Trophoblast cell (in vitro differentiated cells and primary cell): ENCODE measurements at places on chromosomes 1 and 21.

GRCh38 chr1:184643661-184644060 is 111.0 kb downstream of the EDEM3 start:
- no peaks in the 10 kb centered on the region for H3K36me3 ChIP-seq
- no peaks in the 10 kb centered on the region for H3K27me3 ChIP-seq
- peaks cover 2% of the 10 kb centered on the region for H3K4me1 ChIP-seq
- no peak for DNase-seq

DNA sequence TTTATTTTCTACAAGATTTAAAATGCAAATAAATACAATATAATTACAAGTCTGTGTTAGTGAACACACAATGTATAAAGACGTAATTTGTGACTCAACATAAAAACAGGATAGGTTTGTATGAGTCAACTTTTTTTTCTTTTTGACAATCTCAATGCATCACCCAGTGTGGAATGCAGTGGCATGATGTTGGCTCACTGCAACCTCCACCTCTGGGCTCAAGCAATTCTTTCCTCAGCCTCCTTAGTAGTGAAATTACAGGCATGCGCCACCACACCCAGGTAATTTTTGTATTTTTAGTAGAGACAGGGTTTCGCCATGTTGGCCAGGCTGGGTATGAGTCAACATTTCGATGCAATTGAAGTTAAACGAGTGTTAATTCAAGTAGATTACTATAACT is 5.9 kb upstream of the SPRR2E start:
- no peaks in the 10 kb centered on the region for H3K27me3 ChIP-seq
- peak; percentile 85 for DNase-seq

GRCh38 chr21:35512346-35512745 is 463.2 kb upstream of the RUNX1 start:
- H3K27me3 ChIP-seq, result no peaks in the 10 kb centered on the region
- H3K4me1 ChIP-seq, result no peaks in the 10 kb centered on the region
- no peak overlapping the region for H3K27ac ChIP-seq
- no peak overlapping the region for H3K4me3 ChIP-seq
- DNase-seq, result no peak

- no peak overlapping the region for H3K4me3 ChIP-seq
- H3K27ac ChIP-seq, result no peak overlapping the region
- H3K27me3 ChIP-seq, result no peaks in the 10 kb centered on the region
Observed at GRCh38 chr1:114302821-114303220, 149.2 kb upstream of the SYT6 start.

- peaks cover 9% of the 10 kb centered on the region for H3K4me1 ChIP-seq
- no peaks in the 10 kb centered on the region for H3K36me3 ChIP-seq
- DNase-seq, result no peak
- H3K27me3 ChIP-seq, result no peaks in the 10 kb centered on the region
Observed at GRCh38 chr1:25026730-25027450, 96.8 kb upstream of the RUNX3 start.

- peaks cover 2% of the 10 kb centered on the region for H3K36me3 ChIP-seq
- peak within 1 kb of the TSS; percentile 77 for H3K4me3 ChIP-seq
- no peaks in the 10 kb centered on the region for H3K27me3 ChIP-seq
- peak within 1 kb of the TSS; percentile 30 for H3K27ac ChIP-seq
Observed at GRCh38 chr1:40449684-40450494, at the start of gene ZFP69B. Gene ZFP69B (plus strand): TSS chr1:40450476. CDS start chr1:40450962, 486 bp downstream.

GRCh38 chr1:2446861-2447260 is 29.2 kb upstream of the PLCH2 start:
- H3K4me1 ChIP-seq, result no peaks in the 10 kb centered on the region
- no peak for DNase-seq
- peaks cover 18% of the 10 kb centered on the region for H3K27me3 ChIP-seq
- no peak overlapping the region for H3K4me3 ChIP-seq
- H3K36me3 ChIP-seq, result no peaks in the 10 kb centered on the region
- no peak overlapping the region for H3K27ac ChIP-seq

DNA sequence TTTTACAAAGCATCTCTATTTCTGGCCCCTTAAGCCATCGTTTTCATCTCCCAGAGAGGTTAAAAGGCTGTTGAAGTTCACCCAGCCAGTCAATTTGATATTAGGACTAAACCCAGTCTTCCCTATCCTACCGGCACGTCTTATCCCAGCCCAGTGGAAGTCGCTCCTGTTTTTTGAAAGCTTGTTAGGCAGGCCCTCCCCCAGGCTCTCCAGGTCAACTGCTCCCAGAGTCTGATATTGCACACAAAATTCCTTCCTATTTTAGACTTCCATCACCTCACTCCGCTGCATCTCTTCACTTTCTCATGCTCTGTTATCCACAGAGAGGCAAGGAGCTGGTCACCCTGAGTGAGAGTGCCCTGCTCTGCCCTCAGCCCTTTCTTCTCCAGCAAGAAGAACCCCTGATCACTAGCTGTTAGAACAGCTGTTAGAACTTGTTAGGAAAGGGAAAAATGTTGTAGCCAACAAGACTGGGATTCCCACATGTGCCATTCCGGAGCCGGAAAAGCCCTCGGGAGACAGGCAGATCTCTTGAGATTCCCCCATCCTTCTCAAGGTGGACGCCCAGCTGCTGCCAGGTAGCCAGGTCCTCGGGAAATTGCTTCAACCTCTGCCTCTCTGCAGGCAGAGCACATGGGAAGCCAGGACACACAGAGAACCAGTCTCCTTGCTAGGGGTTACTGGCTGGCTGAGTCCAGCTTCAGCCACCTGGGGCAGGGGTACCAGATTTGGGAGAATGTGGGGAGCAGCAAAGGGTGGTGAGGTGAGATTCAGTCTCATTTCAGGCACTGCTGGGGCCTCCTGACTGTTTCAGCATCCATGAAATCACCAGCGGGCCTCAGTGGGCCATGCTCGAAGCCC is 25.7 kb downstream of the PLXNA2 start:
- no peak for DNase-seq
- H3K27ac ChIP-seq, result peak overlapping the region; percentile 94
- peaks cover 76% of the 10 kb centered on the region for H3K4me1 ChIP-seq
- peaks cover 28% of the 10 kb centered on the region for H3K36me3 ChIP-seq

- H3K27ac ChIP-seq, result no peak overlapping the region
- H3K36me3 ChIP-seq, result no peaks in the 10 kb centered on the region
- no peak overlapping the region for H3K4me3 ChIP-seq
- H3K27me3 ChIP-seq, result no peaks in the 10 kb centered on the region
Observed at GRCh38 chr1:78722947-78723346, 73.3 kb downstream of the IFI44 start.

- no peaks in the 10 kb centered on the region for H3K36me3 ChIP-seq
- no peak overlapping the region for H3K4me3 ChIP-seq
- H3K27me3 ChIP-seq, result no peaks in the 10 kb centered on the region
- no peaks in the 10 kb centered on the region for H3K4me1 ChIP-seq
Observed at GRCh38 chr1:66333466-66334199, 200.3 kb upstream of the SGIP1 start.

- H3K4me1 ChIP-seq, result no peaks in the 10 kb centered on the region
- no peaks in the 10 kb centered on the region for H3K27me3 ChIP-seq
- DNase-seq, result no peak
- no peak overlapping the region for H3K4me3 ChIP-seq
- H3K36me3 ChIP-seq, result no peaks in the 10 kb centered on the region
Observed at GRCh38 chr1:208782186-208782585, 538.0 kb upstream of the PLXNA2 start.

GRCh38 chr1:161166669-161167548 is 683 bp downstream of the PPOX start:
- H3K27ac ChIP-seq, result peak overlapping the region; percentile 7
- peaks cover 8% of the 10 kb centered on the region for H3K4me1 ChIP-seq
- no peaks in the 10 kb centered on the region for H3K27me3 ChIP-seq
- peak overlapping the region; percentile 85 for H3K4me3 ChIP-seq

DNA sequence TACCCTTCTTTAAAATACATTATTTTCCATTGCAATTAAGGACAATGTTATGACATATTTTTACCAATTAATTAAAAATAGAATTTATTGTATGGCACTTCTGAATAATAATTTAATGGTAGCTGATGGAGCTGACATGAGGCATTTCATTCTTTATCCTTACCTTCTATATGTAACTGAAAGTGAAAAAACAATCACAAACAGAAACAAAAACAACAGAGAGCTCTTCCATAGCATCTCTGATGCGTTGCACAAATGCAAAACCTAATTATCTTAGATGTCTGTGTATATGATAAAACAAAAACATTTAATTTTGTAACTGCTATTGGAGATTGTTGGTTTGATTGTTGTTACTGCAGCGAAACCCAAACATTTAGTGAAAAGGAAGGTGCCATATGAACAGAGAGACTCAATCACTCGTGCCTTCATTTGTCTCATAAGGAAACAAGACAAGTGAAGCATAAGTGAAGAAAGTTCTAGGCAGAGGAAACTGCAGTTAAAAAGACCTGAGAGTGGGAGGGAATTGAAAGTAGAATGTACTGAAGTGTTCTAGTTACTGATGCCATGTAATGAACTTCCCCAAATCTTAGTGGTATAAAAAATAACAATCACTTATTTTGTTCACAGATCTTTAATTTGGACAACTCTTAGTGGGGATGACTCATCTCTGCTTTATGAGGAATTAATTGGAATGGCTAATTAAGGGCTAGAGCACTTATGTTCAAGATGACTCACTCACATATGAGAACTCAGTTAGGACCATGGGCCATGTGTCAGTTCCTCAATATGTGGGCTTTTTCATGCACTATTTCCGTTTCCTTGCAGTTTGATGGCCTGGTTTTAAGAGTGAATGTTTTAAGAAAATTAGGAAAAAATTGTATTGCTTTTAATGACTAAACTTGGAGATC is 245.0 kb upstream of the OLFM3 start:
- no peak overlapping the region for H3K27ac ChIP-seq
- H3K36me3 ChIP-seq, result no peaks in the 10 kb centered on the region
- H3K4me3 ChIP-seq, result no peak overlapping the region

GRCh38 chr1:41742219-41742618 is 176.5 kb downstream of the HIVEP3 start:
- H3K27ac ChIP-seq, result no peak overlapping the region
- H3K4me1 ChIP-seq, result no peaks in the 10 kb centered on the region
- no peak for DNase-seq
- H3K4me3 ChIP-seq, result no peak overlapping the region
- no peaks in the 10 kb centered on the region for H3K27me3 ChIP-seq
- no peaks in the 10 kb centered on the region for H3K36me3 ChIP-seq

DNA sequence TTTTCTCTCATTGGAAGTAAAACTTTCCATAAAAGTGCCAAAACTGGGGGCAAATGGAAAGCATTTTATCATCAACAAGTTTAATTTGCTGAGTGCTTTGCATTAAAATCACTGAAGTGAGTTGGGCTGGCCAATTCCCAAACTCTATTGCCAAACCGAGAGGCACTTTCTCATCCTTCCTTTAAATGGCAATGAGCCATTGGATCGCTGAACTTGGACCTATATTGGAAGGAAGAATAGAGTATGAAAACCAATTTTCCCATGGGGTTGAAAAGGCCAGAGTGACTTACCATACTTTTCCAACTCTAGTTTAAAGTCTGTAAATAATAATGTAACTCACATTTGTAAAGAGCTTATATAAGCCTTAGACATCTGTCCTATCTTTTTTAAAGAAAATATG is 189.1 kb upstream of the C1orf87 start:
- no peaks in the 10 kb centered on the region for H3K36me3 ChIP-seq
- H3K4me1 ChIP-seq, result no peaks in the 10 kb centered on the region
- no peak overlapping the region for H3K27ac ChIP-seq

DNA sequence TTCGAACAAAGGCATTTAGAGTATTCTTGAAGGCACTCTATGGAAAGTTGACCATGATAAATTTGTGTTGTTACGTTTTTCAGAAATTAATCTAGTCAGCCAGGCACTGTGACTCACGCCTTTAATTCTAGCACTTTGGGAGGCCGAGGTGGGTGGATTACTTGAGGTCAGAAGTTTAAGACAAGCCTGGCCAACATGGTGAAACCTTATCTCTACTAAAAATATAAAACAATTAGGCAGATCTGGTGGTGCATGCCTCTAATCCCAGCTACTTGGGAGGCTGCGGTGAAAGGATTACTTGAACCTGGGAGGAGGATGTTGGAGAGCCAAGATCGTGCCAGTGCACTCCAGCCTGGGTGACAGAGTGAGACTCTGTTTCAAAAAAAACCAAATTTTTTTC is 130.6 kb upstream of the BRINP3 start:
- DNase-seq, result no peak
- no peaks in the 10 kb centered on the region for H3K36me3 ChIP-seq
- H3K4me1 ChIP-seq, result no peaks in the 10 kb centered on the region
- no peak overlapping the region for H3K27ac ChIP-seq

- DNase-seq, result no peak
- no peaks in the 10 kb centered on the region for H3K36me3 ChIP-seq
- H3K4me3 ChIP-seq, result no peak overlapping the region
- H3K27ac ChIP-seq, result no peak overlapping the region
Observed at GRCh38 chr1:94737124-94737998, 82.8 kb upstream of the SLC44A3 start.

- no peaks in the 10 kb centered on the region for H3K36me3 ChIP-seq
- no peaks in the 10 kb centered on the region for H3K4me1 ChIP-seq
- no peak overlapping the region for H3K27ac ChIP-seq
- no peak overlapping the region for H3K4me3 ChIP-seq
- no peaks in the 10 kb centered on the region for H3K27me3 ChIP-seq
Observed at GRCh38 chr1:39091845-39092645, 65.9 kb downstream of the NDUFS5 start.

GRCh38 chr1:67316918-67317317 is 9.2 kb downstream of the IL12RB2 start:
- no peaks in the 10 kb centered on the region for H3K4me1 ChIP-seq
- H3K27me3 ChIP-seq, result no peaks in the 10 kb centered on the region
- DNase-seq, result no peak
- H3K4me3 ChIP-seq, result no peak overlapping the region
- H3K27ac ChIP-seq, result no peak overlapping the region

GRCh38 chr1:86381223-86381622 is 14.9 kb downstream of the ODF2L start:
- DNase-seq, result no peak
- no peaks in the 10 kb centered on the region for H3K4me1 ChIP-seq
- no peak overlapping the region for H3K4me3 ChIP-seq
- H3K27me3 ChIP-seq, result no peaks in the 10 kb centered on the region
- no peak overlapping the region for H3K27ac ChIP-seq

GRCh38 chr1:31241321-31241720 is 1.6 kb upstream of the NKAIN1 start:
- H3K4me3 ChIP-seq, result no peak overlapping the region
- H3K27ac ChIP-seq, result no peak overlapping the region
- peaks cover 13% of the 10 kb centered on the region for H3K4me1 ChIP-seq

GRCh38 chr21:41765973-41766882 is 624 bp downstream of the RIPK4 start:
- DNase-seq, result no peak
- peak overlapping the region; percentile 85 for H3K4me3 ChIP-seq
- peaks cover 14% of the 10 kb centered on the region for H3K27me3 ChIP-seq
- peaks cover 39% of the 10 kb centered on the region for H3K4me1 ChIP-seq
- H3K36me3 ChIP-seq, result no peaks in the 10 kb centered on the region

GRCh38 chr1:164051782-164052181 is 507.2 kb upstream of the PBX1 start:
- no peaks in the 10 kb centered on the region for H3K36me3 ChIP-seq
- H3K27me3 ChIP-seq, result no peaks in the 10 kb centered on the region
- H3K27ac ChIP-seq, result no peak overlapping the region
- H3K4me3 ChIP-seq, result no peak overlapping the region
- no peaks in the 10 kb centered on the region for H3K4me1 ChIP-seq
